Stimulated activated CD4-positive, alpha-beta T cell treated with anti-CD3 and anti-CD28 coated beads, TNF-alpha, amount 100 ng/mL, for 1 hour (primary cell): ENCODE measurements at places on chromosomes 13 and 19.

DNA sequence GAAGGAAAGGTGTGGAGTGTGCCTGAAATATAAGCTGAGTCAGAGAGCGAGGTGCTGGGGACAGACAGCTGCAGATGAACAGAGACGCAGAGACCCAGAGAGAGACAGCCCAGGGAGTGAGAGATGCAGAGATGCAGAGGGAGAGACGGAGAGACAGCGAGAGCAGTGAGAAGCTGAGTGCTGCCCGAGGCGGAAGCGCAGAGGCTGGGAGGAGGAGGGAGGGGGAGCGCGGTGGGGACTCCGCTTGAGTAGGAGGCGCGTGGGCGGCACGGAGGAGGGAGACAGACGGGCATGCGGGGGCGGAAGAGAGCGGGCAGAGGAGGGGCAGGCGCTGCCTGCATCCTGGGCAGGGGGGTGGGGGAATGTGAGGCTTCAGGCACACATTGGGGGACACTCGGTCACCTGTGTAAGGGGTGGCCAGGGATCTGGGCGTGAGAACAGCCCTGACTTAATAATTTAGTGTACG is 25.7 kb downstream of the SLC8A2 start:
- DNase-seq, result peak; percentile 33

DNA sequence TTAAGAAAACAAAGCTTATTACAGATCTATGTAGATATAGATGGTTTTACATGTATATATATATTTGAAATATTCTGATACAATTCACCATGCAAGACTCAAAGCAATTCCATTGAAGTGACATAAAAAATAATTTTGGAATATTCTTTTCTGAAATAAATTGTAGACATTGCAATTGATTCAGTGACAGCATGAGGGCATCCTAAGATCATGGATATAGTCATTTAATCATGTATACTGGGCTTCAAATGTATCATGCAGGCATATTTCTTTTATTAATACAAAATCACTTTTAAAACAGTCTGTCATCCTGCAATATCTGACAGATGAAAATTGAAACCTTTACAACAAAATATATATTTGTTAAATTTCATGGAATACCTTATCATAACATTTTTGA is 286.7 kb upstream of the SLITRK6 start:
- no peak for DNase-seq

GRCh38 chr13:95924389-95924994 is 128.7 kb downstream of the UGGT2 start:
- no peak for DNase-seq

- DNase-seq, result no peak
Observed at GRCh38 chr13:95445131-95445530, 107.4 kb upstream of the CLDN10 start.

DNA sequence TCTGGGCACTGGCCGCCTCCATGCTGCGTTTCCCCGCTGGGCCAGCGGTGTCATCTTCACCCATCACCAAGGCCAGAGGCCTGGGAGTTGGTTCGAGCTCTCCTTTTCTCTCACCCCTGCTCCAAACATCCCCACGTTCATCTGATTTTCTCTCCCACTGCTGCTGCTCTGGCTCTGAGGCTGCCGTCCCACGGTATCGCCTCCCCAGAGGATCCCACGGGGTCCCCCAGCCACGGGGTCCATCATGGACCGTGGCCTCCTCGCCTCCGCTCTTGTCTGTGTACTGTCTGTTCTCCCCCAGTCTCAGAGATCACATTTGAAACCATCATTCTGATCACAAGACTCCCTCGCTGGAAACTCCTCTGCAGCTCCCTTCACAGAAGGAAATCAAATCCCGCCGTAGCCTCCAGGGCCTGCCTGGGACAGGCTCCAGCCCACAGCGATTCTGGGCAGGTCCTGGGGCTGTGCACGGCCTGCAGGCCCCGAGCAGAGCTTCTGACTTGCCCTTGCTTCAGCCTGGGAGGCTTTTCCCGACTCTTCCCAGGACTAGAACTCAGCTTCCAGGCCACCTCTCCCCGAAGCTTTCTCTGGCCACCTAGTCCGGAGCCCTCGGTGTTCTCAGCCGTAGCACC is 64.2 kb downstream of the SOX1 start:
- no peak for DNase-seq

DNA sequence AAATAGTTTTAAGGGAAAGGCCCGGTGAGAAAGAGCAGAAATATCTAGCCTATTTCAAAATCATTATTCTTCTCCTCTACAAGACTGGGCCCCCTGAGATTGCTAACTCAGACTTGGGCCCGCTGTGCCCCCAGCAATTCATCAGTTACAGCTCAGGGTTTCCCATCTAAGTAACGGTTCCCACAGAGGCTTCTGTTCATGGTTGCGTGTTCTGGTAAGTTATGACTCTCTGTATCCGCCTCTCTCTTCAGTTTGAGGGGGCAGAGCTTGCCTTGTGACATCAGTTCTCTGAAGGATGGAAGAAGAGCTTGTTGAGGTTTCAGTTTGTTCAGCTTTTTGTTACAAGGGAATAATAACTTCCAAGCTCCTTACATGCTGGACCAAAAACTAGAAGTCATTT is 11.6 kb downstream of the ZNF57 start:
- no peak for DNase-seq

DNA sequence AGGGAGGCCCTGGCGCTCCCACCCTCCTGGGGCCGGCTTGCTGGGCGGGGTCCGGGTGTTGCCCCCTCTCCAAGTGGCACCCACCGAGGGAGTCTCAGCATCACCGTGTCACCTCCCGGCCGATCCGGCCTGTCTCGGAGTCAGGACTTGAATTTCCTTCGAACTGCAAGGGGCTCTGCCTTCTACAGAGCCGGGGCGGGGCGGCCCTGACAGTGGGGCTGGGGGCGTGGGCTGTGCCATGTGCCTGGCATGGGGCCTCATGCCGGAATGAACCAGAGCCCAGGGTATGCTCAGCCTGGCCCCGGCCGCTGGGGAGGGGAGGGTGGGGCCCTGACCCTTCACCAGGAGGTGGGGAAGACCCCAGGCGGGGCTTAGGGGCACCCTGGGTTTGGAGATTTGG is 47.0 kb upstream of the TCF3 start:
- no peak for DNase-seq

- DNase-seq, result no peak
Observed at GRCh38 chr19:46508206-46508605, 12.5 kb upstream of the PNMA8B start.
